HT-29 (cell line): ENCODE measurements at places on chromosomes 4 and X. TPM values are rescaled to one million over a fixed set of nuclear protein-coding genes. Genes with fewer than 3 reads are reported as not detected.
A peak's percentile ranks its signal among the peaks of the same experiment; 100 is the strongest.

DNA sequence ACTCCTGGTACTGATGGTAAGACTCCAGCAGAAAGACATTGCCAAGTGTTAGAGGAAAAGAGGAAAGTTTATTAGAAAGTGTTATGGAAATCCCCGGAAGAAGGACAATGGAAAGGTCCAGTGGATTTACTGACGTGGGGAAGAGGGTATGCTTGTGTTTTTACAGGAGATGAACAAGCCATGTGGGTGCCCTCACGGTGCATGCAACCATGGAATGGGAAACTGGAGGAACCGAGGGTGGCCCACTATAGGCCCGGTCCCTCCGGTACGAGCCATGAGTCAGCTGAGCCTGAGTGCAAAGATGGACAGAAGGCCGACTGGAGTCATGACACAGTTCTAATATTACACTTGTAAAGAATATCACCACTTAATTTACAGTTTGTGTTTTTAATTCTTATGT, 123.3 kb upstream of the ZCCHC13 start:
- DNase-seq = no peak

DNA sequence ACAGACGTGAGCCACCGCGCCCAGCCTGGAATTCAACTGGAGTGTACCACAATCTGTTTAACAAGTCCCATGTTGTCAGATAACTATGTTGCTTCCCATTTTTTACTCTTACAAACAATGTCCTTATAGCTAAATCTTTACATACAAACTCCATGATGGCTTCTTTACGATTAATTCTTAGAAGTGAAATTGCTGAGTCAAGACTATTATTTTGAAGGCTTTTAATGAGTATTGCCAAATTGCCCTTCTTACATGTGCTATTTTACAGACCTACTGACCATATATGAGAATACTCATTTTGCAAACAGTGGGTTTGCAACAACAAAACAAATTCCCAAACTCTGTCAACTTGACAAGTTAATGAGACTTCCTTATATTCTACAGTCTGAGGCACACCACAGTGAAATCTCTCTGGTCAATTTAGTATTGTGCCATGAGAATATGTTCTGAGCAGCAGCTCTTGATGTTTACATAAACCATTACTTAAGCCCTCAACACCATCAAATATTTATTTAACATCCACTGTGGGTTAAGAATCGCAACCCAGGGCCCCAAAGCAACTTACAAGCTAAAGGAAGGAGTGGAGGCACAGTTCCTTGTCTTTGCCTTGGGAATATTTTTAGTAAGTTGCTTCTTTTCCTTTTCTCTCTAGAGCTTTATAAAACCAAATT, 128.5 kb downstream of the SPRY1 start:
- no peak for DNase-seq

GRCh38 chrX:109858602-109859341, 125.7 kb upstream of the ACSL4 start:
- DNase-seq = no peak

The H2BW2 gene
- not detected in 2 replicates for total RNA-seq

GRCh38 chrX:111445485-111445884, 33.5 kb upstream of the DCX start:
- DNase-seq = peak; percentile 54

GRCh38 chr4:3784454-3785291, 18.5 kb downstream of the ADRA2C start:
- no peak for DNase-seq

DNA sequence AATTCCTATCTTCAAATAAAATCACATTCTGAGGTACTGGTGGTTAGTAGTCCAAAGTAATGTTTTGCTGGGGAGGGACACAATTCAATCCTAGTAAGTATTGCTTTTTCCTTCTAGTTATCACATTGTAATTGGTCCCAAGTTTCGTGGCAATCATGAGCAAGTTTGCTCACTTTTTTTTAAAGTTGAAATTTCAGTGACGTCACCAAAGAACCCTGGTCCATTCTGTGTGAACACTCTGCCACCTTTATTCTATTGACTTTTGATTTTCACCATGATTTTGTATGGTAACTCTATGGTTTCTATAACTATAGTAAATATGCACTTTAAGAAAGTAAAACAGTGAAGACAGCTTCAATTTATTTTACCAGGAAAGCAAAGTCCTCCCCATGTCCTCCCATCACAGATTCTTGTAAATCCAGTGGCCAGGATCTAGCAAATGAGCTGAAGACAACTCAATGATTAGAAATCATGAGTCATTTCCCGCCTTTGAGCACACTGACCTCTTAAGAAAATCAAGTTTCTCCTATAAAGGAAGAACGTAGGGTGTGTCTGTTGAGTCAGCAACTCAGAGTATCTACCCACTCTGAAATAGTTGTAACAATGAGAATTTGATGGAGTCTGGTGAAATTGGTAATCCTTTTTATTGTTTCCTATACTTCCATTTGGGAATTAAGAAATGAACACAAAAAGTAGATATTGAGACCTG, 1306.6 kb upstream of the PABPC4L start:
- DNase-seq = peak; percentile 19

The MAGEC1 gene
- total RNA-seq = not detected in 2 replicates

The TLL1 gene
- not detected in 2 replicates for total RNA-seq

The SYN1 gene
- total RNA-seq = not detected in 2 replicates

DNA sequence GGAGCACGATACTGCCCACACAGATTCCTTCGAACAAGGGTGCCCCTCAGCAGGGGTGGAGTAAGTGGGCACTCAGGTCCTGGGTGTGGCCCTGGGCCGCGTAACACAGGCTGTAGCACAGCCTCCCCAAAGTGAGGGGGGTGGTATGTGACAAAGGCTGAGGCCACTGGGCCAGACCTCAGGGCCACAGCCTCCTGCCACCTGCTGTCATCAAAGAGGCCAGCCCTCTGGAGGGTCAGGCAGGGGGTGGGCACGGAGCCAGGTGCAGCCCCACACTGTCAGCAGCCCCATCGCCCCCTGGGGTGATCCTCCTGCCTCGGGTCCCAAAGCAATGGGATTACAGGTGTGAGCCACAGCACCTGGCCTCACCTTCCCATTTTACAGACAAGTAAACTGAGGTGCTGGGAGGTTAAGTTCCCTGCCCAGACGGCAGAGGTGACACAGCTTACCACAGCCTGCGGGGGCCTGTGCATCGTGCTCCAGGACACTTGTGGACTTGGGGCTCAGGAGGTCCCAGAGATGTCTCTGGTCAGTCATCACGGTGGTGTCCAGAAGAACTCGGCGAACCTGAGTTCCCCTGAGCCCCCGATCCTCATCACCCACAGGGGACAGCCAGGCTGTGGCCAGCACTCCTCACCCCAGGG, 27.5 kb upstream of the MXD4 start:
- DNase-seq = no peak

The LRRC66 gene
- total RNA-seq = 1.5 TPM in 2 replicates

DNA sequence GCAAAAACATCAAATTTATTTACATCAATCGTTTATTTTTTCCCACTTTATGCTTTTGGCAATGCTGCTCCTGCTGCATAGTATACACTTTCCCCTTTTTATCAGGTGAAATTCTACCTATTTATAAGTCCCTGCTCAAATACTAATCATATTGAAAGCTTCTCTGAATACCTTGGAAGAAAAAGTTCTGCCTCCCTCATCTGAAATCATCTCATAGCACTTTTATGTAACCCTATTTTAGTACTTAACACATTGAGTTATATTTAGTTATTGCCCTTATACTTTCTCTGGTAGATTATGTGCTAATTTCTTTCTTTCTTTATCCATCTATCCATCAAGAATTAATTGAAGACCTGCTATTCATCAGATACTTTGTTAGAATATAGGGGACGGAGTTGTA, 1.1 kb upstream of the WDR17 start:
- DNase-seq = no peak

DNA sequence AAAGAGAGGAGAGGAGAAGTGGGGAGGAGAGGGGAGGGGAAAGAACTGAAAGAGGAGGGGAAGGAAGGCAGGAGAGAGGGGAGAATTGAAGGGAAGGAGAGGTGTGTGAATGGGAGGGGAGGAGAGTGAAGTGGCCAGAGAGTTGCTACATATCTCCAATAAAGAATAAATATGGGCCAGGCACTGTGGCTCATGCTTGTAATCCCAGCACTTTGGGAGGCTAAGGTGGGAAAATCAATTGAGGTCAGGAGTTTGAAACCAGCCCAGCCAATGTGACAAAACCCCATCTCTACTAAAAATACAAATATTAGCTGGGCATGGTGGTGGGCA, 482.4 kb downstream of the NAF1 start:
- DNase-seq = no peak

GRCh38 chr4:76950052-76950955, 752 bp downstream of the SEPTIN11 start:
- peak; percentile 53 for DNase-seq

DNA sequence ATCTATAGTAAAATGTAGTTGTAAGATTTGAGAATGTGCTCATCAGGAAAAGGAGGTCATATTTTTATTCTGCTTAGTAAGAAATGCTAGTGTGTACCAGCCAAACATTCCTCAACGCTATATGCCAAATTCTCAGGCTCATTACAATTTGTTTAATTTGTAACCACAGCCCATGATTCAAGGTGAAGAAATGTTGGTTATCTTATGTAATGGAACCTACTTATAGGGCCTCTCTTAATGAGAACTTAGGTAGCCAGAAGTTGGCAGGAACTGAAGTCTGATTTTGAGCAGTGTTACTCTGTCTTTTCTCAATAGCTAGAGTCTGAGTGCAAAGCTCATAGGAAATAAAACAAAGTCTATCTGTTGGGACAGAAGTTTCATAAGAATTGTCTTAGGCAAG, 595.0 kb downstream of the GLUD2 start:
- no peak for DNase-seq

- DNase-seq = no peak
These were observed 119.2 kb upstream of the STIM2 start for GRCh38 chr4:26741491-26741871.

- DNase-seq = no peak
These were observed 40.5 kb downstream of the CASP6 start for GRCh38 chr4:109662771-109663170.

The ADGRL3 gene
- 0.03 TPM in 1 of 2 replicates, not detected in the other for total RNA-seq

DNA sequence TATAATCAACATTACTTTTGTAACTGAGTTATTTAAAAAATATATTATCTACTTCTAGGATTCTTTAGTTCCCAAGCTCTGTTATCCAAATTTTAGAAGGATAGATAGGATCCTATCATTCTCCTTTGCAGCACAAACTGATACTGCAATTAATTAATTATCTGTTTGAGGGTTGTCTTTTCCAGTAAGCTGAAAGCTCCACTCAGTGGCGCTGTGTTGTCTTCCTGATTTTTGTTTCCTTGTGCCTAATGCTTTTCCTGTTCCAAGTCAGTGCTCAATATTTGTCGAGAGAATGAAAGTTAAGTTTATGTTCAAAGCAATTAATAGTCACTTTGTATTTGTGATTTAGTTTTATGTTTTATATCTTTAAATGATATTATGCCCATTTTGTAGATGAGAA, 107.4 kb upstream of the ANK2 start:
- DNase-seq = no peak
